ENCODE measurements at places on chromosomes 6 and 20.

DNA sequence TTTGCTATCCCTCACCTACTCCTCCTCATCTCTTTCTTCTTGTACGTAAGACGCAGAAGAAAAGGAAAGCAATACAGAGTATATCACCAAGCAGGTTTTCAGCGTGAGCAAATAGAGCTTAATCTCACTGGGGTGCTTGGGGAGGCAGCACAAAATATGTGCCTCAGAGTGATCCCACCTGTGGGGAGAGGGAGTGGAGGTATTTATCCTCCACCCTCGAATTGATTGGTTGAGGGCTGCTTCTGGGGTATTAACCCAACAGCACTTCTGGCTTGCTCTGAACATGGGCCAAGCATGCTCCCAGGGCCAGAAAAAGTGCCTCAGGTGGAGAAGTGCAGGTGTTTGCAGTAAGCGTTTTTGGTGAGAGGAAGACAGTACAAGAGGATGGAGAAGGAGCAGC, 78.5 kb upstream of the EYA2 start:
- DNase-seq: no peak

DNA sequence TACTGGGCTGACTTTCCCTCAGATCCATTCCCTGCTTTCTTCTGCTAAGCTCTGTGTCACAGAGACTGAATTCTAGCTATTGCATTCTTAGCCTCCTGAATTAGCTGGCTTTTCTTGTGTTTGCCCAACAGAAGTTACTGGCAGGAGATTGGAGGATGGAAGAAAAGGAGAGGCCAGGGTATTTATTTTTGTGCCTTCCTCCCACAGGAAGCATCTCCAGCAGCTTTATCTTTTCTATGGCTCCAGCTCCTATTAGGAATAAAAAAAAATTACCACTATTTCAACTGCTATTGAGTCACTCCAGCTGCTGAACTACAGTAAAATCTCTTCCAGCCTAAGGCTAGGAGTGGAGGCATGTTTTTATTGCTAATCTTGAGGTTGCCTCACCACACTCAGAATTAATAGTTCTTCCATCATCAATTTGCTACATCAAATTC, 492.4 kb downstream of the RFPL4B start:
- no peak for DNase-seq

GRCh38 chr6:43402820-43403219, 24.5 kb upstream of the ABCC10 start:
- no peak for DNase-seq

DNA sequence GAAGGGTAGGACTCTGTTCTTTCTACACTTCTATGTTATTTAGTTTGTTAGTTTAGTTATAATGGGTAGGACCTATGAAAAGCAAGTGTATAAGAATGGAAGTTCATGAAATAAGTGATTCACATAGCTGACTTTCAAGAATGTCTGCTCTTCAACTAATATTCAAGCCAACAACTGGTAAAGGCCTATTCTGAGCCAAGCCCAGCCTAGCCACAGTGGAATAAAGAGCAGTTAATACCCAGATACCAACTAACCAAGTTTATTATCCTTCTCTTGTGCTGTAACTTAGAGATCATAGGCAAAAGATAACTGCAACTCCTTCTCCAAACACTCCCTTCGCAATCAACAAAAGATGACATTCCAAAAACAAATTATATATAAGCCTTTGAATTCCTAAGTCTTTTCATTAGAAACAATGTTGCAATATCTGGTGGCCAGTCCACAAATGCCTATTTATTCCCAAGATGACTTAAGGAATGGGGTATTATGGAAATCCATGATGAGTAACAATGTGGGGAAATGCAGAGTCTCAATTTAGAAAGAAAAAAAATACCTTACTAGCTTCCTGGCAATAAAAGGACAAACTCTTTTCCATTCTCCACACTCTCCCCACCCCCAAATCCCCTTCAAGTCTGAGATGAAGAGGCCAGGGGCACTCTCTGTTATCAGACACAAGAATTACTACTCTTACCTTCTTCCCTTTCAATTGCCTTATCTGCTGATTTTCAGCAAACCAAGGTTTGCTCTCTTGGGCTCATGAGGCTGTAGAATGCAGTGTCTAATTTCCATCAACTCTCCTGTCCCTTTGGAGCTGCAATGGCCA, 27.4 kb downstream of the BTBD9 start:
- DNase-seq: no peak

- DNase-seq: no peak
These were observed 270.6 kb downstream of the KHDC1L start for GRCh38 chr6:72954716-72955115.

GRCh38 chr20:45154183-45154582, 20.5 kb upstream of the PI3 start:
- DNase-seq: no peak

GRCh38 chr20:6140947-6141346, 18.1 kb upstream of the FERMT1 start:
- DNase-seq: no peak

GRCh38 chr20:5570452-5570851, 179.7 kb upstream of the SHLD1 start:
- no peak for DNase-seq

- no peak for DNase-seq
These were observed 5.0 kb upstream of the HSPA12B start for GRCh38 chr20:3727401-3728021.

- DNase-seq: no peak
These were observed 22.5 kb upstream of the ARFGEF2 start for GRCh38 chr20:48898896-48899530.
